Activated CD8-positive, alpha-beta T cell treated with anti-CD3 and anti-CD28 coated beads for 36 hours (primary cell): ENCODE measurements at places on chromosomes 7 and 10. TPM values are rescaled to one million over a fixed set of nuclear protein-coding genes. Genes with fewer than 3 reads are reported as not detected.

DNA sequence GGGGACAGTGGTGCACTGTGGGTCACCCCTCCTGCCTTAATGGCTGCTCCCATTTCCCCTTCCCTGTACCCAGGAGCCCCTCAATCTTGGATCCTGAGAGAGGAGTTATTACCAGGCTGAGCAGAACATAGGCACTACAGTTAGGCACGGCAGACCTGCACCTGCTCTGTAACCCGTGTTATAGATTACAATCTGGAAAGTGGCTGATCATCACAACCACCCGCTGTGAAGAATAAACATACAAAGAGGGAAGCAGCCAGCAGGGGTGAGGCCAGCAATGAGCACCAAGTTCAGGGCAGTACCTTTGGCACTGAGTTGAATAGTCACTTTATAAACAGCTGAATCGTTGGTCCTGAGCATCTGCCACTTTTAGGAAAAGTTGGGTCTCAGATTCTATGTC lies 1.7 kb downstream of the CDHR1 start:
- DNase-seq, result no peak

- no peak for DNase-seq
Observed at GRCh38 chr7:94897541-94897940, 9.9 kb upstream of the PPP1R9A start.

DNA sequence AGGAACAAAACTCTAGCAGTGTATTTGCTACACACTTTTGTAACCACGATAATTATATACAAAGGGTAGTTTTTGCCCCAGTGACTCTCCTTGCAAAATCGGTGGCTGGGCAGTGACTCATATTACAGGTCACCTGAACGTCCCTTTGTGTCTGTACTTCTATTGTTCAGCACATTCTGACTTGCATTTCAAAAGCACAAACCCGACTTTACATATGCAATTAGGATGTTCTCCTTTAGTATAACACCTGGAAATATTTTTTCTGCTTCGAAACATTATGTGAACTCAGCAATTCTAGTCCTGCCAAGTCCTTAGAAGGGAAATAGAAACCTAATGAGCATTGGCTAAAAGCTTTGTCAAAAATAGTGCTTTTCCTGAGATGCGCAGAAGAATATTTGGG lies 6.0 kb downstream of the PRR15 start:
- DNase-seq, result no peak

GRCh38 chr10:112148331-112148730 lies 35.2 kb downstream of the GPAM start:
- DNase-seq, result no peak

DNA sequence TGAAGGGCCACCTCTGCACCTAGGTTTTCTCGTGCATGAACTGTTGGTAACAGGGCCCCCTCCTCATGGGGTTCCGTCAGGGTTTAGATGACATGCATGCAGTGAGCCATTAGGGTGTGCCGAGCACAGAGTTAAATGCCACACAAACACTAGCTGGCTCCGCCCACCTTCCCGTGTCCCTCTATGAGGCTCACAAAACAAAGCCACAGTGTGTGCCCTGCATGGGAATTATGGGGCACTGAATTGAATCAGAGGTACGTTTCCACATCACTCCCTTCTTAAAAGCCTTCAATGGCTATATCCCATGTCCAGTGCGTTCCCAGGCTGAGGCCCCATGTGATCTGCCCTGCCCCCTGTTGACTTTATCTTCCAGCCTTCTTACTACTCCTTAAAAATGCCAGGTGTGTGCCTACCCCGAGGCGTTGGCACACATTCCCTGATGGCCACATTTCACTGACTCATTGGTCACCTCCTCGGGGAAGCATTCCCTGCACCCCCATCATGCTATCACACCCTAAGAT lies 35.7 kb downstream of the GSDME start:
- no peak for DNase-seq

DNA sequence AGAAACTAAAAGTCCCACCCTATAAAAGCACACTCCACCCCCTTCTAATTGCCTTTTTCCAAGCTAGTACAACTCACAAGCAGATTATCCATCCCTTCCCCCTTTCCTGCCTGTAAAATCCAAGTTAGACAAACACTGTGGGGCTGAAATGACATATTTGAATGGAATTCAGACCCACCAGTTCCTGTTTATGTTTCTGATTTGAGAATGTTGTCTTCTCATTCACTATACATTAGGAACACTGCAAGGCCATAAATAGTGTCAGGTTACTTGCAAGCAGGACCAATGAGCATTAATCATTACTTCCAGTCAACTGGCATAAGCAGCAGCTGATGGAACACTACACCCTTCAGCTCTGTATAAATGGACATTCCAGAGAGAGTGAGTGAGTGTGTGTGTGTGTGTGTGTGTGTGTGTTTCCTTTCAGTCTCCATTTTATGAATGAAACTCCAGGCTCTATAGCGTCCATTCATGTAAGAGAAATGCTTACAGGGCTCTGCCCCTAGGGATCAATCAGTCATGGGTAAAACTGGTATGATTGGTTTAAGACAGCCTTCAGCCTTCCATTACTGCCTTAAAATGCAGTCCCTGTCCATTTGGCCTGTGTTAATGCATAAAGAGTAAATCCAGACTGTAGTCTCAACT lies 69.3 kb downstream of the ETV1 start:
- DNase-seq, result no peak

- no peak for DNase-seq
Observed at GRCh38 chr10:16459423-16459939, 22.7 kb downstream of the PTER start.

DNA sequence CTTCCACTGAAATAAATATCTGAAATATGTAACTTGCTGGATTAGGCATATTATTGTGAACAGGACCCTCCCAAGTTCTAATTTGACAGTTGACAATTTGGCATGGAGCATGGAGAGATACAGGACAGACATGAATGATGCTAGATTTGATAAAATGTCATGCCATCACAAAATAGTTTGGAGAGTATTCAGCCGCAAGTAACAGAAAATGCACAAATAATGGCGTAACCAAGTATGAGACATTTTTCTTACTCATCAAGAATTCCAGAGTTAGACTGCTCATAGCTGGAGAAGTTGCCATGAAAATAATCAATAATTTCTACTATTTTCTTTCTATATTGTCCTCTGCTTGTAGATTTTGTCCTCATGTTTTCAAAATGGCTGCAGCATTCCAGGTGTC lies 45.5 kb upstream of the GPAM start:
- DNase-seq, result no peak

DNA sequence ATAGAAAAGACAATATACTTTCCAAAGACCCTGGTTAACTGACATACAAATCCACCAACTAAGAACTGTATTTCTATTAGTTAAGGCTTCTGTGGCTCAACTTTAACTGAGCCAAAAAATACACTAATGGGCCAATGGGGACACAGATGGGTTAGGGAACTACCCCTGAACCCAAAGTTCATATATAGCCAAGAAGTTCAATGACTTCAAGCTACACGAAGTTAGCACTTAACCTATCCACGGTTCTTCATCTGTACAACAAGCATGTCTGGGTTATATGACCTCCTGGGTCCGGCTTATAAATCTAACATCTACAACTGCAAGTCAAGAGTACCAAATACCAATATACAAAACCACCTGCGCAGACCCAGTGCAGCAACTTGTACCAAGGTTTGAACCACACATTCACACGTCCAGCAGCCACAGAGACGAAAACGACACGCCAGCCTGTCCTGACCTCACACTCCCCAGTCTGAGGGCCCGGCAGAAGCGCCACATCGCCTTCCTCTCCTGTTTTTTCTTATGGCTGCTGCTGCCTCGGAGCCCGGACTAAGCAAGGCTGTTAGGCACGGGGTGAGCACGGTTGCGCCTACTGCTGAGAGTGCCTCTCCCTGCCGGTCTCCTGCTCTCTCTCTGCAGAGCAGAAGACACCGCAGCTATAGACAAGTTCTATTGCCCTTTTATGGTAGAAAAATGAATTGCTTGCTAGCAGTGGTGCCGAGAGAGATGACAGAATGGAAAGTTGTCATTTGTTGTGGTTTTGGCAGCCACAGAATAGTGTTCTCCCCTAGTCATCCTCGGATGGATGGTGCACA lies 86.3 kb downstream of the RNF216 start:
- peak; percentile 87 for DNase-seq

The RAB18 gene
- 47.2 TPM for total RNA-seq

The CUZD1 gene
- total RNA-seq, result 1.5 TPM

The CRHR2 gene
- total RNA-seq, result not detected

The CRYGN gene
- total RNA-seq, result 0.90 TPM
